Camera-type eye (tissue), 1 donor: ENCODE measurements at places on chromosomes 6 and 20. TPM values are rescaled to one million over a fixed set of nuclear protein-coding genes. Genes with fewer than 3 reads are reported as not detected.

The MYL9 gene
- 15.0 TPM for total RNA-seq

The TCF15 gene
- 0.44 TPM for total RNA-seq

The IL17F gene
- total RNA-seq: not detected

The MYCT1 gene
- total RNA-seq: 21.2 TPM

The SNRPB gene
- total RNA-seq: 85.3 TPM

The SAPCD1 gene
- total RNA-seq: 3.8 TPM

The ABCC10 gene
- 18.3 TPM for total RNA-seq

The INSM1 gene
- 25.6 TPM for total RNA-seq

The CEP162 gene
- 41.9 TPM for total RNA-seq

The SH3BGRL2 gene
- total RNA-seq: 71.2 TPM

The DEFB124 gene
- not detected for total RNA-seq

The BPHL gene
- total RNA-seq: 19.8 TPM

The RIPPLY2 gene
- 2.7 TPM for total RNA-seq

The GRM1 gene
- total RNA-seq: 2.9 TPM

The BNIP5 gene
- total RNA-seq: 0.11 TPM

The PRRT1 gene
- total RNA-seq: 1.6 TPM

The GSTA4 gene
- 70.9 TPM for total RNA-seq

The EDN3 gene
- 45.3 TPM for total RNA-seq

The C6orf58 gene
- not detected for total RNA-seq

The MAPK13 gene
- total RNA-seq: 9.2 TPM

The REM1 gene
- total RNA-seq: 3.3 TPM

The NRM gene
- total RNA-seq: 4.3 TPM

The CYP39A1 gene
- total RNA-seq: 18.6 TPM

The TTLL9 gene
- total RNA-seq: 1.4 TPM

The CRYBG1 gene
- total RNA-seq: 5.7 TPM

The METTL24 gene
- 12.0 TPM for total RNA-seq

The VSX1 gene
- total RNA-seq: 131 TPM

The C4B gene
- total RNA-seq: 12.1 TPM

The ISM1 gene
- total RNA-seq: 0.99 TPM

The RFX6 gene
- not detected for total RNA-seq

The ENPP1 gene
- total RNA-seq: 10.3 TPM

The FILIP1 gene
- 16.8 TPM for total RNA-seq
